Hepatocyte (in vitro differentiated cells): ENCODE measurements at places on chromosomes 6 and 20.

GRCh38 chr6:95489185-95489863, 88.0 kb upstream of the MANEA start:
- no peaks in the 10 kb centered on the region for H3K27me3 ChIP-seq
- no peak overlapping the region for H3K4me3 ChIP-seq
- no peaks in the 10 kb centered on the region for H3K36me3 ChIP-seq
- H3K4me1 ChIP-seq, result no peaks in the 10 kb centered on the region

GRCh38 chr20:24046888-24047287, 58.3 kb upstream of the GGTLC1 start:
- H3K27me3 ChIP-seq, result no peaks in the 10 kb centered on the region
- no peaks in the 10 kb centered on the region for H3K36me3 ChIP-seq
- H3K27ac ChIP-seq, result no peak overlapping the region
- no peak for DNase-seq
- no peaks in the 10 kb centered on the region for H3K4me1 ChIP-seq

DNA sequence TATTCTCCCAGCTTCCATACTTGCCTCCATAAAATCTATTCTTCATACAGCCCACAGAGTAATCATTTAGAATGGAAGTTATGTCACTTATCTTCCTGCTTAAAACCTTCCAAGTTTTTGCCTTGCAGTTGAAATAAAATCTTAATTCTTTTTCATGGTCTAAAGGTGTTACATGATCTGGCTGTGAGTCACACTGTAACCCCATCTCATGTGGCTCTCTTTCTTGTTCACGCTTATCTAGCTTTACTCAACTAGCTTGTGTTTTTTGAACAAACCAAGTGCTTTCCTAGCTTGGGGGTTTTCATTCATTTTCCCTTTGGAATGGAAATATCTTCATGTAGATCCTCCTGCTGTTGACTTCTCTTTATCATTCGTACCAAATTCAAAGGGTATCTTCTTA, 23.6 kb upstream of the THEMIS start:
- H3K4me3 ChIP-seq, result no peak overlapping the region
- no peaks in the 10 kb centered on the region for H3K4me1 ChIP-seq
- no peaks in the 10 kb centered on the region for H3K27me3 ChIP-seq
- no peaks in the 10 kb centered on the region for H3K36me3 ChIP-seq
- no peak overlapping the region for H3K27ac ChIP-seq
- no peak for DNase-seq

- no peaks in the 10 kb centered on the region for H3K36me3 ChIP-seq
- H3K27me3 ChIP-seq, result no peaks in the 10 kb centered on the region
- peak overlapping the region; percentile 70 for H3K27ac ChIP-seq
- H3K4me1 ChIP-seq, result peaks cover 31% of the 10 kb centered on the region
Observed at GRCh38 chr6:158285656-158286021, 26.6 kb upstream of the TULP4 start.

- H3K27ac ChIP-seq, result no peak overlapping the region
- no peaks in the 10 kb centered on the region for H3K27me3 ChIP-seq
- no peak for DNase-seq
- no peaks in the 10 kb centered on the region for H3K36me3 ChIP-seq
Observed at GRCh38 chr6:117329926-117330325, 64.6 kb downstream of the VGLL2 start.

- no peaks in the 10 kb centered on the region for H3K27me3 ChIP-seq
- H3K36me3 ChIP-seq, result no peaks in the 10 kb centered on the region
- no peak overlapping the region for H3K27ac ChIP-seq
- H3K4me1 ChIP-seq, result no peaks in the 10 kb centered on the region
- no peak for DNase-seq
Observed at GRCh38 chr6:162395181-162395580, 332.4 kb downstream of the PRKN start.

DNA sequence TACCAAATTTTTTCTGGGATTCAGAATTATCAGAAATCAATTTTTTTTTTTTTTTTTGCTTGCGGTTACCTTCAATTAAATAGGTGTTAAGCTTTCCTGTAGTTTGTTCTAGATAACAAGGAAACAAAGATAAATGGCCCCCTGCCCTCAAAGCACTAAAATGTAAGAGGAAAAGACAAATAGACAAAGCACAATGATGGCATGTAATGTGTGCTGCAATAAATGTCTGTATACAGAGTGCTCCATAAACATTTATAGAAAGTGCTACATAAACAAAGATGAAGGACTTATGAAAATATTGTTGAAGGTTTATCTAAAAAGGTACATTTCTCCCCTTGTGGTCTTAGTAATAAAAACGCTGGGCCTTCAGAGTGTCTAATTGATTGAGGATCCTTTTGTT, 384.6 kb downstream of the PKHD1 start:
- no peaks in the 10 kb centered on the region for H3K27me3 ChIP-seq
- no peaks in the 10 kb centered on the region for H3K36me3 ChIP-seq
- no peaks in the 10 kb centered on the region for H3K4me1 ChIP-seq
- no peak overlapping the region for H3K27ac ChIP-seq
- no peak for DNase-seq
- H3K4me3 ChIP-seq, result no peak overlapping the region

GRCh38 chr6:5605937-5606336, 344.6 kb downstream of the FARS2 start:
- H3K4me1 ChIP-seq, result peaks cover 4% of the 10 kb centered on the region
- H3K27me3 ChIP-seq, result no peaks in the 10 kb centered on the region
- H3K36me3 ChIP-seq, result no peaks in the 10 kb centered on the region
- no peak overlapping the region for H3K27ac ChIP-seq
- H3K4me3 ChIP-seq, result no peak overlapping the region

- H3K4me3 ChIP-seq, result peak overlapping the region; percentile 42
- no peaks in the 10 kb centered on the region for H3K4me1 ChIP-seq
- no peaks in the 10 kb centered on the region for H3K27me3 ChIP-seq
- peak; percentile 34 for DNase-seq
Observed at GRCh38 chr6:26155061-26155930, 68.1 kb downstream of the HFE start.

DNA sequence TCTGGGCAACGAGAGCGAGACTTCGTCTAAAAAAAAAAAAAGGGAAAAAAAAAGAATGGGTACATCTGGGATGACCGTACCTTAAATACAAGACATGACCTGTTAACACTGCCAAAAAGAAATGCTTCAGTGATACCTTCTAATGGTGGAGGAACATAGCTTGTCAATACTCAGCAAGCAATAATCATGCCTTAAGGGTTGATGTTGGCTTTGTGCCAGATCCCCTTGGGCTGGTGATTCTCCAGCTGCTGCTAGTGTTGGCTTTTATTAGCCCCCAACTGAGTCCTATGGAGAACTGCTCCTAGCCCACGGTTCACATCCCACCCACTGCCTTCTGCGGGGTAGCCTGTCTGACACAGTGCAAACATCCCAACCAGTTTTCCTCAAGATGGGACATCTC, 134.9 kb downstream of the PLCB1 start:
- no peaks in the 10 kb centered on the region for H3K27me3 ChIP-seq
- no peak overlapping the region for H3K4me3 ChIP-seq
- no peak for DNase-seq
- no peaks in the 10 kb centered on the region for H3K36me3 ChIP-seq
- no peaks in the 10 kb centered on the region for H3K4me1 ChIP-seq
- H3K27ac ChIP-seq, result no peak overlapping the region

GRCh38 chr6:36759148-36759759, 61.6 kb downstream of the RAB44 start:
- no peak overlapping the region for H3K27ac ChIP-seq
- peak; percentile 92 for DNase-seq
- H3K27me3 ChIP-seq, result no peaks in the 10 kb centered on the region
- H3K4me1 ChIP-seq, result no peaks in the 10 kb centered on the region
- H3K4me3 ChIP-seq, result no peak overlapping the region

DNA sequence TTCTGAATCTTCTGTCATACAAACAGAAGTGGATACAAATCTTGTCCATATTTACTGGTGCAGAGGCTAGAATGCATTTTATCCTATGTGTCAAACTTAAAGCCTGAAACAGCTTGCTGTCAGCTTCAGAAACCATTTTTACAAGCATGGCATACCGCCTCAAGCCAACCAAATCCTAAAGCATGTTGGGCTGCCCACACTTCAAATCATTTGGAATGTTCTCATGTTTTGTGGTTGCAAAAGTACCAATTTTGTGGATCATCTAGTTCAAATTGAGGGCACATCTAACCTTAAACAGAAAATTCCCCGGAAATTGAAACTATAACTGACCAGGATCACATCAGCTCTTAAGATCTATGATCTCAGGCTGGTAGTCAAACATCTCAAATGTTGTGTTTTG, 3.2 kb downstream of the GPR63 start:
- no peak overlapping the region for H3K4me3 ChIP-seq
- no peak for DNase-seq
- H3K4me1 ChIP-seq, result no peaks in the 10 kb centered on the region
- no peaks in the 10 kb centered on the region for H3K27me3 ChIP-seq
- H3K36me3 ChIP-seq, result no peaks in the 10 kb centered on the region

DNA sequence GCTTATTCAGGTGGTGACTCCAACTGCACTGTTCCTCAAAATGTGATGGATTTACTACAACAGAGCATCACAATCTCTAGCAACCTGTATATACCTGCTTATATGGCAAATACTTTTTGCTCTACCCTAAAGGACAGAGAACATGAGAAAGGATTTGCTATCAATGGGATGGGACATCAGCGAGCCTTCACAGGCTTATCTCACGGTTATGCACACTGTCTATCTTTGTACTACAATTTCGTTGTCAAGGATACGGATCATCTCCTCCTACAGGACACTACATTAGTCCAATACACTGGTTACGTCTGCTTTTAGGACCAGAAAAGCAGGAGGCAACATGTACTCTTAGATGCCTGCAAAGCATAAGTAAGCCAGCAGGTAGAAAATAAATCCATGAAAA, 34.2 kb downstream of the STX7 start:
- H3K27ac ChIP-seq, result no peak overlapping the region
- no peak overlapping the region for H3K4me3 ChIP-seq
- no peaks in the 10 kb centered on the region for H3K27me3 ChIP-seq
- no peaks in the 10 kb centered on the region for H3K36me3 ChIP-seq

GRCh38 chr20:45833030-45833882, at the start of gene SNX21:
TSS of gene SNX21 (plus strand) at chr20:45833799. CDS start at chr20:45833920, 121 bp downstream.
- H3K27ac ChIP-seq, result peak within 1 kb of the TSS; percentile 87
- no peaks in the 10 kb centered on the region for H3K36me3 ChIP-seq
- peak; percentile 91 for DNase-seq

DNA sequence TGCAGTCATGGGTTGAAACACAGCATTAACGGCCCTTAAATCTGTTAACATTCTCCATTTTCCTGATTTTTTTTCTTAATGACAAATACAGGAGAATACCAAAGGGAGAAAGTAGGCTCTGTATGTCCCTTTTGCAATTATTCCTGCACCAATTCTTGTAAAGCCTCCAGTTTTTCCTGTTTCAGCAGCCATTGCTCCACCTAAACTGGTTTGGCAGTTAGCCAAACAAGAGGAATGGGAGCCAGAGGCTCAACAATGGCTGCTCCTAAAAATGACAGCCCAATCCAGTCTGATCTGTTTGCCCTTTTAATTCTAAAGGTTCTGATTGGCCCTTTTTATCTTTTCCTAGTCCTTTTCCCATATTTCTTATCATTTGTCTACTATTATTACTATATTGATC, 284.2 kb upstream of the SGK1 start:
- DNase-seq, result no peak
- H3K27me3 ChIP-seq, result no peaks in the 10 kb centered on the region
- H3K27ac ChIP-seq, result no peak overlapping the region
- H3K36me3 ChIP-seq, result no peaks in the 10 kb centered on the region
- H3K4me3 ChIP-seq, result no peak overlapping the region

DNA sequence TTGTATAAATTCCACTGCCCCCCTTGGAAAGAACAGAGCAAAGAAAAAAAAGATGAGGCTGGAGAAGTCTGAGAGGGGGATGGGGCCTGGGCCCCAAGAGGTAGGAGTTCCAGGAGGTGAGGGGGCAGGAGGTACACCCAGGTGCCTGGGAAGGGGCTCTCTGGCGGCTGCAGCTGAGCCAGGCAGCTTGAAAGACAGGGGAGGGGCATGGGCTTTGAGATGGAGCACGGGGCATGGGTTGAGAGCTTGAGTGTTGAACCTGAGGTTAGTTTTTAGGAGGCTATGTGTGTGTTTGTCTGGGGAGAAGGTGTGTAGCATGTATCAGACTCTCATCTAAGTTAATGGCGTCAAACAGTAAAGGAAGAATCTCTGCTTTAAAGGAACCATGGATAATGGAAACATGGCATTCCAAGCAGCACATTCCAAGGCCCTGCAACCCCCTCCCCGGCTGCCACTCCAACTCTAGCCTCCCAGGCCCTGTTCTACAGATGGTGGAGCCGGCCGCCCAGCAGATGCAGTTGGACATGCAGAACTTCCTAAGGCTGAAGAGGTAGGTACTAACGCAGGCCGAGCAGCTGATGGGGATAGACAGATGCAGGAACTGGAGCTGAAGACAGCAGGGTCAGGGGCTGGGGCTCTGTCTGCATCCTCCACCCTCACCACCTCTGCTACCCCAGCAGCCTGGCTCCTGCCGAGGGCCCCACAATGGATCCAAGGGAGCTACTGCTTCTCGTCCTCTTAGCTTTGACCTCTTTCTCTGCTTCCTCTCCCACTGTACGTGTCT, 42.1 kb downstream of the MDFI start:
- H3K4me3 ChIP-seq, result no peak overlapping the region
- no peaks in the 10 kb centered on the region for H3K27me3 ChIP-seq
- H3K27ac ChIP-seq, result no peak overlapping the region
- no peaks in the 10 kb centered on the region for H3K36me3 ChIP-seq

GRCh38 chr6:42315991-42316970, 98.6 kb upstream of the MRPS10 start:
- H3K4me1 ChIP-seq, result peaks cover 22% of the 10 kb centered on the region
- peak overlapping the region; percentile 80 for H3K27ac ChIP-seq
- no peak overlapping the region for H3K4me3 ChIP-seq
- DNase-seq, result peak; percentile 72
- H3K36me3 ChIP-seq, result no peaks in the 10 kb centered on the region

DNA sequence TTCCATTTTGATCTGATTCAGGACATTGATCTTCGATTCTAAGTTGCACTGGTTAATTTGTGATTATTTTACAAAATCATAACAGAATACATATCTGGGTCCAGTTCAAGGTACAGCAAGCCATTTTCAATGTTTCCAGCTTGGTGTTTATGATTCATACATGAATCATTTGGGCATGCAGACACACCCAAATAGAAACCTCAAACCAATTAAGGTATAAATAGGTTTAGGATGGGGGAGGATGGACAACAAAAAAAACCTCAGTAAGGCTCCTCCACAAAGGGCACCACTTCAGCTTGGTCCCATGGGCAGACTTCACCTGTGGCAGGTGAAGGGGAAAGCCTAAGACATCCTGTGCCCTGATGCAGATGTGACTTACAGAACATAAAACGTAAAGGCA, 192.7 kb downstream of the KHDC1L start:
- H3K27ac ChIP-seq, result no peak overlapping the region
- H3K27me3 ChIP-seq, result no peaks in the 10 kb centered on the region
- no peak for DNase-seq
- no peak overlapping the region for H3K4me3 ChIP-seq
- no peaks in the 10 kb centered on the region for H3K36me3 ChIP-seq
- H3K4me1 ChIP-seq, result no peaks in the 10 kb centered on the region

GRCh38 chr6:35310265-35310831, 12.7 kb downstream of the DEF6 start:
- no peaks in the 10 kb centered on the region for H3K27me3 ChIP-seq
- H3K4me1 ChIP-seq, result no peaks in the 10 kb centered on the region
- no peak overlapping the region for H3K27ac ChIP-seq
- DNase-seq, result no peak
